ENCODE measurements at places on chromosomes 7 and 10.
A peak's percentile ranks its signal among the peaks of the same experiment; 100 is the strongest.

- peak; percentile 59 for DNase-seq
These were observed 16.5 kb upstream of the TRIM8 start for GRCh38 chr10:102627736-102628293.

DNA sequence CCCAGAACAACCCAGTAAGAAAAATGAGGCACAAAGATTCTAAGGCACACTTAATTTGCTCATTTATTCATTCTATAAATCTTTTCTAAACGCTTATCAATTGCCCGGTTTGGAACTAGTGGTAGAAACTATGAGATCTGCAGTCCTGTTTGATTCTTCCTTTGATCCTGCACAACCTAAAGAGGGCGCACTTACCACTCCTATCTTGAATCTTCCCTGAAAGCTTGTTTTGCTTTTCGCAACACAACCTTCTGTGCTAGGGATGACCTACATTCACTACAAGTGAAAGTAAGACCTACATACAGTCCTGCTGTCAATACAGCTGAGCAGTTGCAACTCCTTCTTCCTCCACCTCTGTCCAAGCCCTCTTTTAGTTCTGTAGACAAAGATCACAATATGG lies 12.6 kb upstream of the ARL4A start:
- peak; percentile 42 for DNase-seq

- no peak for DNase-seq
These were observed 347.6 kb downstream of the MDFIC start for GRCh38 chr7:115269486-115269885.

GRCh38 chr7:28347475-28348318 lies 64.6 kb upstream of the CREB5 start:
- DNase-seq, result no peak

DNA sequence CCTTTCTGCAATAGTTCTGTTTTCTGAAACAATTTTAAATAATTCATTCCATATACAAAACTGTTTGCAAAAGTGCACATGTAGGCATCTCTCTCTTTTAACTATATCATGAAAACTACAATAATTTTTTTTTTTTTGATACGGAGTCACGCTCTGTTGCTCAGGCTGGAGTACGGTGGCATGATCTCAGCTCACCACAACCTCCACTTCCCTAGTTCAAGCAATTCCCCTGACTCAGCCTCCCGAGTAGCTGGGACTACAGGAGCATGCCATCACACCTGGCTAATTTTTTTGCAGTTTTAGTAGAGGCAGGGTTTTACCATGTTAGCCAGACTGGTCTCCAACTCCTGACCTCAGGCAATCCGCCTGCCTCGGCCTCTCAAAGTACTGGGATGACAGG lies 44.0 kb upstream of the SEMA3A start:
- no peak for DNase-seq

GRCh38 chr10:106949680-106950478 lies 214.6 kb downstream of the SORCS1 start:
- no peak for DNase-seq

- DNase-seq, result peak; percentile 40
These were observed 11.9 kb downstream of the SSC4D start for GRCh38 chr7:76397409-76398183.

GRCh38 chr7:84479059-84479458 lies 284.5 kb upstream of the SEMA3A start:
- DNase-seq, result no peak

DNA sequence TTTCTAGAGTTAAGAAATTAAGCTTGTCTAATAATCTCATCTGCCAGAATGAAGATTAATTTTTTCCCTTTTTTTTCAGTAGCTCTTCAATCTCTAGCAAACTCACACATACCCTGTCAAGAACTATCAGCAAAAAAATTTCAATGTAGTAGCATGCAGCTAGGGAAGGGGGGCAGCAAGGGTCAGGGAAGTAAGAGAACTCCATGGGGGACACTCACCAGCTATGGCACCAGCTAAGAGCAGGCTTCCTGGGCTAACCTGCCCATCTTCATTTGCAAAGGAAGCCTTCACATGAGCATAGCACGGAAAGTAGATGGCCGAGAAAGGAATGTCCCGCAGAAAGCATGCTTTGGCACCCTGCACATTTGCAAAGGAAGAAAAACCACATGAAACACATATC lies 190.4 kb downstream of the SLC25A13 start:
- DNase-seq, result no peak

DNA sequence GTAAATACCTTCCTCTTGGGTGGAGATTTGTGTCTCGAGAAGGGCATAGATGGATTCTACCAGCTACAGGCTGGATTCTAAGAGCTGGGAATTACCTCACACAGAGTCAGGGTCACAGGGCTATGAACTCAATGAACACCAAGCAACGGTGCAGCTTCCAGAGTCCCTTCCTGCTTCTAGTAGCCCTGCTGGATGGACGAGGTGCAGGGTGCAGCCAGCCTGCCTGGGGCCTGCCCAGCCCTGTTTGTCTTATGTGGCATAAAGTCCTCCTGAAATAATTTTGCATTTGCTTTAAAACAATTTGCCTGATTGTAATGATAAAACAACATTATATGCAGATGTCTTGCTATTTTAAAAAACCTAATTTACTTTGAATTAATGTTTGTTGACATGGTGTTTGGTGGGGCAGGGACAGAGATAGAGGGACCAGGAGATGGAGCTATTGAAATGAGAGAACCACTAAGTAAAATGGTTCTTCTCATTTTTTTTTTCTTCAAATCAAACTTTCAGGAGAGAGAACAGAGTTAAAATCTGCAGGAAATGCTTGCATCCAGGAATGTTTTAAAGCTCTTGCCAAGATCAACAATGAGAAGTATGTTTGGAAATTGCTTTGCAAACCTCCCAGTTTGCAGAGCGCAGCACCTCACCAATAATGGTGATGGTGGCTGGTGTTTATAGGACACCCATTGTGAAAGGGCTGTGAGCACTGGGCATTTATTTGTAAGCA lies 305.4 kb upstream of the PODXL start:
- no peak for DNase-seq

DNA sequence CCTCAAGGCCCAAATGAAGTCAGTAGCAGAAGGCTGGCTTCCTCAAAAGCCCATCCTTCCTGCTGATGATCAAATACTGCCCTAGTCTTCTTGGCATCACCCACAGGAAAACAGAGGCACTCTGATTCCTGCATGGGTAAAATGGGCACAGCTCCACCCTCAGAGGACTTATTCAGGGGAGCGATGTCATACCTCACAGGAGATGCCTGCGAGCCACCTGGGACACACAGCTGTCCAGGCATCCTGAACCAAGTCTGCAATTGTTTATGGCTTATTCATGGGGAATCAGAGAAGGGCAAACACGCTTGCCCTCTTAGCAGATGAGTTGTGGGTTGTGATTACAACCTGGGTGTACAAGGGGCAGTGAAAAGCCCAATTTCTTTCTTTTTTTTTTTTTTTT lies 22.0 kb upstream of the LMTK2 start:
- peak; percentile 11 for DNase-seq

GRCh38 chr7:104231054-104232046 lies 23.5 kb upstream of the ORC5 start:
- peak; percentile 46 for DNase-seq

DNA sequence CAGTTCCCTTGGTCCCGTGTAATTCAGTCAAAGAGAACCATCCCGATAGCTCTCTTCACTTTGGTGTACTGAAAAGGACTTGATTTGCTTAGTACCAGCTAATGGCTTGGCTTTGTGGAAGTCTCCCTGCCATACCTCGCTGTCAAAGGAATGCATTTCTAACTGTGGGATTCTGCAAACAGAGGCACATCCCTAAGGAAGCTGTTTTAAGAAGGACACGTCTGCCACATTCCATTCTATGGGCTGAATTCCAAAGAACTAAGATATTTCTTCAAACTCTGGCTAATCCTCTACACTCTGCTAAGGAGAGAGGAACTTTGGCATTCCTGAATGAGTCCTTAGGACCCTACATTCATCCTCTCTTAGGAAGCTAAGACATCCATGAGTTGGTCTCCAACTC lies 327.9 kb downstream of the SFMBT2 start:
- DNase-seq, result no peak

GRCh38 chr7:88300401-88300945 lies 6.2 kb downstream of the STEAP4 start:
- DNase-seq, result no peak

DNA sequence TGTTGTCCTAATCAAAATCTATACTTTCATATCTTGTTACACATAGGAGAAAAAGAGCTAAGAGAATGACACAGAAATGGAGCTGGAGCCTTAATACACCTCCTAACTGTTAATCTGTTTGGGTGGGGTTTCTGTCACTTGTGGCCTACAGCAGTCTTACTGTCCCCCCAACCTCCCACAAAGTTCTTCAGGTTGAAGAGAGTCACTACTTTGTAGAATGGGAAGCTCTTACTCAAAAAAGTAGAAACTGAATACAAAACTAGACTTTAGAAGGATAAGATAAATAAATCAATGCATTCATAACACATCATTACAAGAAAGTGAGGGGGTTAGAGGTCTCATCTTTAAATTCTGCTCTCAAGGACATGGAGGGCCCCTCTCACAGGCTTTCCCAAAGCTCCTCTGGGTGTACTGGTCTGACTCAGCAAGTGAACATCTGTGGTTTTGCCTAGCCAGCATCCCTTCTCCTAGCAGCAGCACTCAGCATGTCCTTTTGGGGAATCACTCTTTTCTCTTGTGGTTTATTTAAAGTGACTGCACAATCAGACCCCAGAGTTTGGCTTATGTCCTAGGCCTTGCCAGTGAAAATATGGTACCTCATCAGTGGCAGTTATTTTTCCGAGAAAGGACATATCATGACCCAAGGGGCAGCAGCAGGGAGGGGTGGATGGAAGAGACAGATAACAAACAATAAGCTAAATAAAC lies 2.0 kb upstream of the BLVRA start:
- DNase-seq, result peak; percentile 44

- peak; percentile 36 for DNase-seq
These were observed 47.7 kb downstream of the LYZL2 start for GRCh38 chr10:30581779-30582380.

- DNase-seq, result no peak
These were observed 250.9 kb upstream of the DKK1 start for GRCh38 chr10:52063159-52063558.

DNA sequence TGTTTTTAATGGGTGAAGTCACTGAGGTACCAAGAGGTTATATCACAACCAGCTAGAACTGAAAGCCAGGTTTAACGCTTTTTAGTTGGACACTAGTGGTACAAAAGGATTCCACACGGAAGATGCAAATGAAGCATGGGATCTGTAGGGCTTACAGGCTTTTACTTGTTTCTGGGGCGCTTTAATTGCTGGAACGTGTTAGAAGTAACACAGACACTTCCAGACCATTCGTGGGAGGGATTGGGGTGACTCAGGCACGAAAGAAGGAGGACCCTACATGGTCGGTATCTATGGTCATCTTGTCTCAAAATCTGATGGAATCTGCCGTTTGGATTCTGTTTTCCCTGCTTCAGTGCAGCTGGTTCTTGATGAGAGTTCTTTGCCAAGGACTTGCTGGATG lies 1.0 kb downstream of the YKT6 start:
- peak; percentile 55 for DNase-seq

DNA sequence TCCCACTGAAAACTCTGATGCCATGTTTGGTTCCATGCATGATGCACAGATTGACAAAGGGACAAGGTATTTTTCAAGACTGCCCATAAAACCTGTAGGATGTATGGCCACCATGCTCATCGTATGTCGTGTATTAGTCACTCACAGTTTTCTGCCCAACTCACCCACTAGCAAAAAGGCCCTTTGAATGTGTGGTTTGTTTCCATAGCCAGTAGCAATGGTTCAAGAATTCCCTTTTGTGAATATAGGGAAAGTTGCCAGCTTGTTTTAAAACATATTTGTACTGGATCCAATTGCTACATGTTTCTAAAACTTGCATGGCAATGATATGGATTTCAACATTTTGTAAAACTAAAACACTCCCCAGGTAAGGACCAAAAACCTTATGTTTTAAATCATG lies 280.9 kb upstream of the YAE1 start:
- DNase-seq, result no peak

DNA sequence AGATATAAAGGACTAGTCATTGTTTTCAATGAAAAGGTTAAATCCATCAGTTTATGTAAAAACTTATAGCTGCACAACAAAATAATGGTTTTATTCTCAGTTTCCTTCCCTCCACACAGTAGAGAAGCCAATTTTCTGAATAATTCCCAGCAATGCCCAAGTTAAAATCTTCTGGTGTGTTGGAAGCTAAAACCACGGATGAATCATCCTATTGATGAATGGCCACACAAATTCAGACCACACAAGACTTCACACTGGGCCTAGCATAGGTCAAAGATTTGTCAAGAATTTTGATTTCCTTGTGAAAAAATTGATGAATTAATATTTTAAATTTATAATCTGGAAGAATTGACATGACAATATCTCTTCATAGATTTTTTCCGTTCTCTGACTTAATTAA lies 617.6 kb downstream of the INHBA start:
- peak; percentile 69 for DNase-seq

DNA sequence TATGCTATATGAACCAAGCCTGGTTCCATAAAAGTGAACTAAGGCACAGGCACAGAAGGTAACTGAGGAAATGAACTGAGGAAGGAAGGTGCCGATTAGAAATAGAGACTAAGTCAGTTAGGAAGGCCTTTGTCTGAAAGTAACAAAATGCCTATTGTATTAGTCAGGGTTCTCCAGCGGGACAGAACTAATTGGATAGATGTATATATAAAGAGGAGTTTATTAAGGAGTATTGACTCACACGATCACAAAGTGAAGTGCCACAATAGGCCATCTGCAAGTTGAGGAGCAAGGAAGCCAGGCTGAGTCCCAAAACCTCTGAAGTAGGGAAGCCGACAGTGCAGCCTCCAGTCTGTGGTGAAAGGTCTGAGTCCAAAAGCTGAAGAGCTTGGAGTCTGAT lies 13.9 kb upstream of the PLXNA4 start:
- no peak for DNase-seq

DNA sequence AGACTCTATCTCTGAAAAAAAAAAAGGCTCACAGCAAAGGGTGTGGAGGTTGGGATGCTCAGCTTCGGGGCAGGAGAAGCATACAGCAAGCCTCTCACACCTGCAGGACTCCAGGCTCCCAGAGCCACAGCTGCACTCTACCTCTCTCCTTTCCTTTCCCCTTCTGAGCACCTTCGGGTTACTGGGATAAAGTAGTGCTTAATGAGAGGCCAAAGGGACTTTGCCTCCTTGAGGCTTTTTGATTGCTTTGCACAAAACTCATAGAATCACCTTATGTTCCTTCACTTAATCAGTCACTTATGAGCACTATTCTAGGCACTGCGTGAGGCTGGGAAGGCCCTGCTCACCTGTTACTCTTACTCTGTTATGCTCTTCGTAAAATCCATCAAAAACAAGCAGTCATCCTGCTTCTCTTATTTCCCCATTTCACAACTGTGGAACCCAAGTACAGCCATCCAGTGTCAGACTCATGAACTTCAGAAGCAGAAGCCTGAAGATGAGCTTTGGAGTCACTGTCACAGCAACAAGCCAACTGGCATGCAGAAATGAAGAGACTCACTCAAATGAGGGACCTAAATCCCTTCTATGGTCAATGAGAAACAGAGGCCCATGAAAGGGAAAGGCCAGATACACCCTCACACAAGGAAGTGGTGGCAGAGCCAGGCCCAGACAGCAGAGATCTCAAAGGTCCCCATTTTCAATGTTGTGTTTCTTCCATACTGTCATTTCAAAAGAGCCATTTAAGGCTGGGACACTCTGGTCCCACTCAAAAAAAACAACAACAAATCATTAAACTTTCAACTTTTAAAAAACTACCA lies 205.4 kb downstream of the KCNMA1 start:
- no peak for DNase-seq

Measured in bronchial epithelial cell (primary cell).